ENCODE measurements at places on chromosomes 7 and 10. TPM values are rescaled to one million over a fixed set of nuclear protein-coding genes. Genes with fewer than 3 reads are reported as not detected.

C10orf67 gene
- not detected for total RNA-seq

TDRD1 gene
- total RNA-seq: not detected

GRCh38 chr10:121598263-121599249 lies at the start of gene FGFR2:
Gene FGFR2, minus strand, starts transcription at chr10:121598444. Its CDS starts 4,627 bp downstream, at chr10:121593817.
- peak; percentile 17 for DNase-seq

DNA sequence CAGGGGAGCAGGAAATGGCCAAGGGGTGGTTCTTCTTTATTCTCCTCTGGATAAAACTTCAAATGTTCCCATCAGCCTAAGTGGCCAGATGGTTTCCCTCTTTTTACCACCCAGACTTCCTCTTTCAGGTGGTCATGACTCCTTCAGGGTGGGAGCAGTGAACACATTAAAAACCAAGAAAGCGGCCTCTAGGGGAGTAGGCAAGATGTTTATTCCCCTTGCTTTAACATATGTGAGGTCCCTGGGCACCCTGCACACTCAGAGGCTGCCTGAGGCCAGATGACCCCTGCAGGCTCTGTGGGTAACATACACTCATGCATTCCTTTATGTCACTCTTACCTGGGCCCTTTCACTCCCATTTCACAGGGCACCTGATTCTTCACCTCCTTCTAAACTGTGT lies 357.4 kb downstream of the ABCA13 start:
- DNase-seq: no peak

DNA sequence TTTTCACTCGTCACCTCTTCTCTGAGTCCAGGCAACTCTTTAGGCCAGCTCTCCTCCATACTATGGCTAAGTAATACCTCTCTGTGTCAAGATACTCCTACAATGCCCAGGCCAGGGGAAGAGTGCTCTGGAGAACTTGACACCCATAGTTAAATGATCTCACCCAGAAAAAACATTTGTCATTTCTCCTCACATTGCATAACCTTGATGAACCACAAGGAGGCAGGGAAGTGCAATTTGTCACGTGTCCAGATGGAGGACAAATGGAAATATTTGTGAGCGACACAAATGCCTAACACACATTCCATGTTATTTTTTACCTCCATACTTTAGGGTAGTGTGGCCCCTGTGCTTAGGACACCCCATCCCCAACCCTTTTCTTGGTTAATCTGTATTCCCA lies 78.3 kb downstream of the HTR7 start:
- no peak for DNase-seq

Measured in pulmonary artery endothelial cell (primary cell).